ENCODE measurements at places on chromosomes 12 and 14.

DNA sequence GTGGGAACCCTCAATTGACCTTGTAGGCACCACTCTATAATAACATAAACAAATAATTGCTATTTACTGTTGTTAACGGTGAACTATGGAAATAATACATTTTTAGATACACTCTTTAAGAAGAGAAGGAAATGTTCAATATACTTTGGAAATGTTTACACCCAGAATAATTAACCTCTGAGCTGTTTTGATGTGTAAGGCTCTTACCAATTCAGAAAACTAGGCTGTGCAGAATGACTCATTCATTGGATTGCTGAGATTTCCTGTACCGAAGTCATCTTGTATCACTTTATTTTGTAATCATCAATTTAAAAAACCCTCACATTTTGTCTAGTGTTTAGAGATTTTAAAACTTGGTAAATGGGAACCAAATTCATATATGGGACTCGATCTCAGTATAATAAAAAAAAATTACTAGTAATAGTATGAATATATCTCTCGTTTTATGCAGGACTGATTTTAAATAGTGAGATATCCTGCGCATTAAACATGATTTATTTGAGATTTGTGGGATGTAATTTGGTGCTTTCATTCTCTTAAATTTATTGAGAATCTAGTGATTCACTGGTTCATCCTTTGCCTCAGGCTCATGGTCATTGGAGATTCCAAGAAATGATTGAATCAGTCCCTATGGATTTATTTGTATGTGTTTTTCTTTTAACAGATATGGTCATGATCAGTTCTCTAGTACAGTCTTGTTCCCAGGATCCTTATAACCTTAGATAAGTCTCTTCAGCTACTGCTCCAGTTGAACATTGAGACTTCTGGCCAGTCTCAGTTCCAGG is 3.9 kb downstream of the SAMD4A start:
- H3K27me3 ChIP-seq = no peaks in the 10 kb centered on the region
- H3K36me3 ChIP-seq = no peaks in the 10 kb centered on the region
- no peak overlapping the region for H3K27ac ChIP-seq
- no peaks in the 10 kb centered on the region for H3K4me1 ChIP-seq
- no peak overlapping the region for H3K4me3 ChIP-seq

DNA sequence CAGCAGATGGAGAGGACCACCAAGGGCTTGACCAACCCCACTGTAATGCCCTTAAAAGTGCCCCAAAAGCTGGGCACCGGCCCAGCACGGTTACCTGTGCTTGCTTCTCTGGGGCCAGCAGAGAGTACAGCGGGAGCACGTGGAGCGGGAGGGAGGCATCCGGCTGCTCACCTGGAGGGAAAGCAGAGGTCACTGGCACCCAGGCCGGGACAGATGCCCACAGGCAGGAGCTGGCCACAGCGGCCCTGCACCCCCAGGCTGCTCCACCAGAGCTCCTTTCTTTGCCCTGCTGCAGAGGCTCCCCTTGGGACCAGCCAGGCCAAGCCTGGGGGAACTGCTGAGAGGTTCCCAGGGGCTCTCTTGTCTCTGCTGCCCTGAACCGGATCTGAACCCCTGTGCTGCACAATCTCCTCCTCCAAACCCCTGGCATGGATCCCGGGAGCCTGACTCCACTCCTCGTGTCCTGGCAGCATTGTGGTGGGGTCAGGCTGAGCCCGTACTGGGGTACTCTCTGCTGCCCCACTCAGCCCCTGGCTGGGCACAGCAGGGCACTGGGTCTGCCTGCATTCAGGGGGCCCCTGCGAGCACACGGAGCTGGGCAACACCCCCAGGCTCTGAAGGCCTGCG is 24.0 kb downstream of the DHX37 start:
- H3K27me3 ChIP-seq = no peaks in the 10 kb centered on the region
- no peaks in the 10 kb centered on the region for H3K36me3 ChIP-seq
- no peak for DNase-seq
- no peaks in the 10 kb centered on the region for H3K4me1 ChIP-seq
- no peak overlapping the region for H3K4me3 ChIP-seq

DNA sequence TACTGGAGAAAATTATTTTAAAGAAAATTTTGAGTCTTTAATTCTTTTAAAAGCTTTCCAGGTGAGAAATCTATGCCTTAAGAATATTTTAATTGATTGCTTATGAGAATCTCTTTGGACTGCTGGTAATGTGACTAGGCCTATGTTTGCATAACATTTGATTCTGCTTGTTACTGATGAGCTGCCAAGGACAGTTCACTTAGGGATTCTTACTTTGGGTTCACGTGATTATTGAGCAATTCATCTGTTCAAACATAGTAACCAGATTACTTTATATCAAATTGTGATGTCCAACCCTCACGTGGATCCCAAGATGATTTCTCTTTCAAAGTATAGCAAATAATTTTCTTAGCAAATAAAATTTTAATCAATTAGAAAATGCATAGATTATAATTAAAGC is 27.4 kb upstream of the ABCD2 start:
- H3K27ac ChIP-seq = no peak overlapping the region
- no peak for DNase-seq
- no peaks in the 10 kb centered on the region for H3K4me1 ChIP-seq
- no peak overlapping the region for H3K4me3 ChIP-seq
- H3K27me3 ChIP-seq = no peaks in the 10 kb centered on the region
- no peaks in the 10 kb centered on the region for H3K36me3 ChIP-seq

GRCh38 chr12:97404543-97404942 is 58.1 kb upstream of the RMST start:
- H3K27ac ChIP-seq = no peak overlapping the region
- DNase-seq = no peak
- H3K4me1 ChIP-seq = no peaks in the 10 kb centered on the region

GRCh38 chr12:9372202-9372601 is 164.0 kb upstream of the PZP start:
- DNase-seq = no peak
- no peaks in the 10 kb centered on the region for H3K4me1 ChIP-seq
- no peaks in the 10 kb centered on the region for H3K27me3 ChIP-seq
- H3K36me3 ChIP-seq = no peaks in the 10 kb centered on the region
- H3K27ac ChIP-seq = no peak overlapping the region

GRCh38 chr14:50785457-50786063 is 45.4 kb downstream of the NIN start:
- no peaks in the 10 kb centered on the region for H3K27me3 ChIP-seq
- DNase-seq = no peak
- peaks cover 60% of the 10 kb centered on the region for H3K4me1 ChIP-seq
- peak overlapping the region; percentile 25 for H3K4me3 ChIP-seq

Data from naive thymus-derived CD4-positive, alpha-beta T cell (primary cell).